Activated naive CD4-positive, alpha-beta T cell treated with anti-CD3 and anti-CD28 coated beads, Interleukin-2, amount 50 U/mL, for 16 hours (primary cell): ENCODE measurements at places on chromosomes 3 and 15.

DNA sequence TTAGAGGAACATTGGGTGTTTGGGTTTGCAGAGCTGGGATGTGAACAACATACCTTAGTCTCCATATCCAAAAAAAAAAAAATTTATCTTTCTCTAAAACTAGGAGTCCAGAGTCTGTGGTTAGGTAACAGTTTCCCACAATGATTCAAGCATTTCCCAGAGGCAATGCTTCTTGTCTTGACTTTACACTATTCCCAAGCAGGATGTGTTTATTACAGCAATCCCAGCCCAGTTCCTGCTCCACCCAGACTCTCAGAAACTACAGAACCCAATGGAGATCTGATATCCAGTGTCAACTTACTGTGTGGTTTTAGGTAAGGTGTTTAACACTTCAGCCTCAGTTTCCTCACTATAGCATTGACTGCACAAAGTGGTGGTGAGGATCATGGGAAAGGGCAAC lies 2.3 kb upstream of the C3orf62 start:
- DNase-seq: no peak

DNA sequence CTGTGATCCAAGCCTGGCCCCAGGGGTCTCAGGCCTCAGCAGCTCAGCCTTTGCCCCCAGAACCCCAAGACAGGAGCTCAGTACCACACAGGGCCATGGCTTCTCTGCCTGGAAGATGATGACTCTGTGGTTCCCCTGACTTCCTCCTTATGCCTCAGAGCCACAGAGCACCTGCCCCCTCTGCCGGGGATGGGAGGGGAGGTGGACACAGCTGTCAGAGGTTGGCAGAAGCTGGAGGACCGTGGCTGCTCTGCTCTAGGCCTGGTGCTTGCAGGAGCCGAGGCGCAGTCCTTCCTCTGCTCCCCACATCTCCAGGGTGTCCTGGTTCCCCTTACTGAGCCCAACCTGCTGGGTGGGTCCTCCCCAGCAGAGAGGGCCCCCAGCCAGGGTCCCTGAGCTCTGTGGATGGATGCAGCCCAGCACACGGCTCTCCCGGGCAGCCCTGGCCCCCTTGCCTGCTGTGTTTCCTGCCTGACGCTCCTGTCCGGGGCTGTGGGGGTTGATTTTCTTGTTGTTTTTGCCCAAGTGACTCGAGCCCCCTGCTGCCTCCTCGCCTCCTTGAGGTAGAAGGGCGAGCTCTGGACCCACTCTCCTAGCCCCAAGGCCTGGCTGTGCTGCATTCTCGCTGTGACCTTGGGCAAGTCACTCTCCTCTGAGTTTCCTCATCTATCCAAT lies 36.6 kb downstream of the PSTPIP1 start:
- peak; percentile 30 for DNase-seq

DNA sequence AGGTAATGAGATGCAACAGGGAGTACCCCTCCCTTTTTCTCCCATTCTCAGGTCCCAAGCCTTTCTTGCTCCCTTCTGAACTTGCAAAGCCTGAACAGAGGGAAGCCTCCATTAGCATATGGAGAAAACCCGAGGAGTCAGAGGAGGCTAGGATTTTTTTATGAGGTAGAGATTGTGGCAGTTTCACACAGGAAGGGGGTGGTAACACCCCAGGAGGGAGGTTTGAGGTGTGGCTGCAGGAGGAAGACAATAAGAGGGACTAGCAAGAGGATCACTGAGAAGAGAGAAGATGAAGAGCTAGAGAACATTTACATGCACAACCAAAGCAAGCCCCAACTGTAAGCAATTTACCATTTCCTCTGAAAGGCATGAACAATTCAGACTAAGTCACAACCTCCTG lies 322.7 kb downstream of the SV2B start:
- DNase-seq: no peak

DNA sequence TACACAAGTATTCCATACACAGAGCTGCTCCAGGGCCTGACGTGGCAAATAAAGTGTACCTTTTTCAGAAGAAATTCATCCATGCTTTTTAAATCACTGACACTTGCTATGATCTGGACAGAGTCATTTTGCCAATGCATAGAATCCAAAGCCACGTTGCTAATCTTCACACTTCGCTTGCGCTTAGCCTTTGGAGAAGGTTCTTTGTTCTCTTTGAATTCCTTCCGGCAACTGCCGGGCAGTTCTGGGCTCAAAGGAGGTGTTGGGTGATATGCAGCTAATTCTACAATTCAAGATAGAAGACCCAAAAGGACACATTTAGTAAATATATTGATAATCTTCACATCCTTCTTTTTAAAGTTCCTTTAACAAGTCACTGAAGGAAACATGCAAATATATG lies 69.9 kb downstream of the NR2E3 start:
- no peak for DNase-seq

- no peak for DNase-seq
Measured at GRCh38 chr3:12246497-12247163, 42.2 kb upstream of the PPARG start.

DNA sequence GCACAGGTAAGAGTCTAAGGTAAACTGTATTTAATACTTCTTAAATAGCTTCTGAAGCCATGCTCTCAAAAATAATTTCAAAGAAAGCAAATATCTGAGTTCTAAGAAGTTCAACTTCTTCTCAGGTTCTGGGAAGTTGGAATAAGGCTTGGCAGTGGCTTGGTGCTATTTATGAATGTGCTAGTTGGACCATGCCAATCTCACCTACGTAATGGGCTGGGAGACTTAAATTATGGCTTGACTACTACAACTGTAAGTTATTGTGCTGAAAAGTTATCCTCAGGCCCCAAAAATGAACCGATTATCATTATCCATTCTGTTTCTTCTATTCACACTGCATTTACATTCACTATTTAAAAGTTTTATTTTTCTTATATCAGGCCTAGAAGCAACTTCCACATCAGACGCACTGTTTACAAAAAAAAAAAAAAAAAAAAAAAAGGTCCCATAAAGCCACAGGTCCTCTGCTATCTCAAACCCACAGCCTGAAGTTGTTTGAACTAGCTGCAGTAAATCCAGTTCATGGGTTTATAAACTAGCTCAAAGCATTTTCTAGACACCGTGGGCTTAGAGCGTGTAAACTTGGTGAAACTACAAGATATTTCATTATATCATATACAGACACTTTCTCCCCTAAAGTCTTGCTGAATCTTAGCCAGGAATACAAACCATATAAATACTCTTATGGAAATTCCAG lies 3.4 kb downstream of the LRIG1 start:
- no peak for DNase-seq

DNA sequence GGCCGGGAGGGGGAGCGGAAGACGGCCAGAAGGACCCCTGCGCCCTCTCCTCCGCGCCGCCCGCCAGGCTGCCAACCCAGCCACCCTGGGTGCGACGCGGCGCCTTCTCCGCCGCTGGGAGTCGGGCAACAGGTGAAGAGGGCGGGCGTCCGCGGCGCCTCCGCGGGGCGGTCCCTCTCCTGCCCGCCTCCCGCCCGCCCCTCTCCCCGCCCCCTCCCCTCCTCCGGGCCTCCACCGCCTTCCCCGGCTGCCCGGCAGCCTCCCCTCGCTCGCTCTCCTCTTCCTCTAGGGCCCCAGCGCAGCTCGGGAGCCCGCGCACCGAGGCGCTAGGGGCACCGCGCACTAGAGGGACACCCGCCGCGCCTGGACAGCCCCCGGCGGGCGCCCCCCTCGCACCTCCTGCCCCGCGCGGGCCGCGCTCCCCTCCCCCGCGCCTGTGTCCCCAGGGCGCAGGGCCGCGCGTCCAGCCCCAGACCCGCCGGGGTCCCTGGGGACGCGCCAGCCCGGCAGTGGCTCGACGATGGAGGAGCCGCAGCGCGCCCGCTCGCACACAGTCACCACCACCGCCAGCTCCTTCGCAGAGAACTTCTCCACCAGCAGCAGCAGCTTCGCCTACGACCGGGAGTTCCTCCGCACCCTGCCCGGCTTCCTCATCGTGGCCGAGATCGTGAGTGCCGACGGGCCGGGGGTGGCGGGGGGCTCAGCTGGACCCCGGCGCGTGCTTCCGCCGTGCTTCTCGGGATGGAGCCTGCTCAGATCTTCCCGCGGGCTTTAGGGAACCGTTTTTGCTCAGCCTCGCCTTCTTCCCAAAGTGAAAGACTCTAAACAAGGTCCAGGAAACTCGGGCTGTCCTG lies at the start of gene CMTM8:
Gene CMTM8, plus strand, starts transcription at position 228 of the 854 bp plus-strand sequence. Its CDS starts 293 bp downstream, at position 521.
- peak; percentile 72 for DNase-seq

DNA sequence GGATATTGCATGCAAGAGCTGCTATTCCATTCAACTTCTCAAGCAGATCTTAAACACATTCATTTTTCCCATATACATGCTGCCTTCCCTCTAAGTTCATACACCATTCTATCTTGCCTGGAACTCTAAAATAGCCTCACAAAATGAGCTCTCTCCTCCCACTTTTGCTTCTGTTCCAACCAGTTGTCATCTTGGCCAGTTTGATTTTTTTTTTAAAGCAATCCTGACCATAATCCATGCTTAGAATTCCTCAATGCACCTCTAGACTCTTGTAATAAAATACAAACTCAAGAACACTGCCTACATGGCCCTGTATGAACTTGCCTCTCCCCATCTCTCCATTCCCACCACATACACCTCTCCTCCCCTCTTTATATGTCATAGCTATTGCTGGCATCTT lies 68.6 kb upstream of the NPHP3 start:
- no peak for DNase-seq

DNA sequence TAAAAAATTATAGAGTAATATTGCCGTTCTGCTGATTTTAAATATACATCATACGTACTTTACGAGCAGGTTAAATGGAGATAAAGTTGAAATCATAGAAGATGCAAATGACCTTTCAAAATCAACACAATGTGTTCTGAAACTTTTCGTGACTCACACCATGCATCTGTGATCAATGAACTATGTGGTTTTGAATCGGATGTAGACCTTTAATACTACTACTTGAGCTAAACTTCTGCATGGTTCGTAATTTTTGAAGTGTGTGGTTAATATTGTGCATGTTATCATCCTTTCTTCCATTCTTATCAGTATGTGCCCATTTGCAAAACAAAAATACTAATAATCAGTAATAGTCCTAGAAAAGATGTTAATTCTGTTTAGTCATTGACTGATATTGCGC lies 58.9 kb downstream of the GASK1A start:
- DNase-seq: no peak

GRCh38 chr3:64267721-64268604 lies 42.7 kb upstream of the PRICKLE2 start:
- DNase-seq: no peak

- no peak for DNase-seq
Measured at GRCh38 chr3:78368636-78369345, 1328.9 kb downstream of the ROBO2 start.

GRCh38 chr3:104642827-104643226 lies 723.9 kb upstream of the ALCAM start:
- DNase-seq: no peak

- no peak for DNase-seq
Measured at GRCh38 chr3:7667774-7668173, 806.9 kb downstream of the GRM7 start.

GRCh38 chr3:54931182-54931581 lies 3.3 kb upstream of the LRTM1 start:
- DNase-seq: no peak

GRCh38 chr15:92109191-92109873 lies 255.8 kb downstream of the SLCO3A1 start:
- DNase-seq: no peak

GRCh38 chr15:73716417-73716816 lies 32.2 kb downstream of the CD276 start:
- no peak for DNase-seq

GRCh38 chr3:28949580-28949979 lies 331.3 kb upstream of the RBMS3 start:
- DNase-seq: no peak

DNA sequence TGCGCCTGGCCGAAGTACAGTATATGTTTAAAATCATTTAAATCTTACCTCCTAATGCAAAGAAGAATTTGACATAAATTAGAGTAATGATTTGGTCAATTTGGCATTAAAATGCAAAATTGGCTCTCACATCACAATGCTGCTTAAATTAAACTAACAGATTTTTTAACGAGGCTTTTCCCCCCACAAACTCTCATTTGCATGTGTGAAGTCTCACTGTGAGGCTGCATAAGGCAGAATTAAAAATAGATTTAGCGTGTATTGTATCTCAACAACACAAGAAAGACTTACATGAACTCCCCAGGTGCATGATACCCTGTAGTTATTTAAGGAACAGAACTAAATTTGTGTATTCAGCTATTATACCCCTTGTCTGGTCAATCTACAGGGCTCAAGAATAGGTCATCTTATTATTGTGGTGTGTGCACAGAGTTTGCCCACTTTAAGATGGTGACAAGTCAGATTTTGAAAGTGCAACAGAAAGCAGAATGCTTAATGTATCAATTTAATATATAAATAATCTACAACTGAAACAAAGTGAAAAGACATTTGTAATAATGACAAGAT lies 897.9 kb downstream of the EPHA3 start:
- no peak for DNase-seq

DNA sequence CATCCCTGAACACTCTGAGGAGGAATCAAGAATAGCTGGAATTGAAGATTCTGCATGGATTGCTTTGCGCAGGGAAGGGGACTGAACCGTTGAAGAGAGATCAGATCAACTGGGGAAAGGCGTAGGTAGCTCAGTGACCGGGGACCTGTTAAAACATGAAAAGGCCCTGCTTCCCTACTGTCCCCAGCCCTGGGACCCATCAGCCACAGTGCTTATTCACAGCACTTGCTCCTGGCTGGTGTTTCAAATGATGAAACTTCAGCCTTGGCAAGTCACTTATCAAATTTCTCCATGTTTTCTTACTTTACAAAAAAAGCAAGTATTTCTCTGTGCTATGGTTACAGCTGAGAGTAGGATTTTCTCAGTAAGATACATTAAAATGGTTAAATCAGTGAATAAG lies 199.3 kb downstream of the MEIS2 start:
- DNase-seq: no peak

- DNase-seq: no peak
Measured at GRCh38 chr3:116474032-116474780, 28.9 kb upstream of the LSAMP start.

- no peak for DNase-seq
Measured at GRCh38 chr15:80856400-80856799, 77.2 kb downstream of the CEMIP start.

DNA sequence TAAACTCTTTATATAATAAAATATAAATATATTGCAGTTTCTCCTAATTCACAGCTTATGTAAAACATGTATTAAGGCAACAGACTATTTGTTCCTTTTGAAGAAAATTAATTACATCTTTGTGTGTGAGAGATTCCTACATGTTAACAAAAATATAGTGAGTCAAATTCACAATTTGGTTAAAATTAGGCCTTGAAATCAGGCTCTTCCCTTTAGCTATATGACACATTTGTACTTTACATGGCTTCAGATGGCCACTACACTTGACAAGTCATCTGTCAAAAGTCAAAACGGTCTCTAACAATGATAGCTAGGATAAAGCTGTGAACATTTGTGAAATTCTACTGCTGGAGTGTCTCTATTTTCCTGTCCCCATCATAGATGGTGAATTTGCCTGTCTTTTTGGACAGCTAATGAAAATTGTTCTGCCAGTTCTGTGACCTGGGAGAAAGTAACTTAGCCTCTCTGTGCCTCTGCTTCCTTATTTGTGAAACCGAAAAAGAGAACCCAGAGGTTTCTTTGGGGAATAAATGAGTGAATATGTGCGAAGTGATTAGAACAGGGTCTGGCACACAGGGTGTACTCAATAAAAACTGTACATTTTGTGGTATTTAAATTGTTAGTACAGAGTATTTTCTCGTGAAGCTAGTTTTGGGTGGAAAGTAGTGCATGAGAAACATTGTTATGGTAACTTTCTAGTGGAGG lies 23.6 kb downstream of the TM4SF4 start:
- DNase-seq: no peak
